Psoas muscle (tissue), 8 donors: ENCODE measurements at places on chromosomes 1 and 21. TPM values are rescaled to one million over a fixed set of nuclear protein-coding genes. Genes with fewer than 3 reads are reported as not detected.

The LMX1A gene
- 0.04 TPM for polyA plus RNA-seq

The SELL gene
- 0.35 TPM for polyA plus RNA-seq

The RYR2 gene
- polyA plus RNA-seq, result 0.06 TPM

The ATF3 gene
- polyA plus RNA-seq, result 6.6 TPM

The TBX15 gene
- polyA plus RNA-seq, result 105 TPM

The HPCA gene
- not detected for polyA plus RNA-seq

The OR2T29 gene
- polyA plus RNA-seq, result not detected

The GFI1 gene
- polyA plus RNA-seq, result 0.01 TPM

The RAB25 gene
- polyA plus RNA-seq, result 0.34 TPM

The KLHL21 gene
- 200 TPM for polyA plus RNA-seq

The ALPL gene
- 0.96 TPM for polyA plus RNA-seq

The GNAI3 gene
- 1.5 TPM for polyA plus RNA-seq

The SCCPDH gene
- polyA plus RNA-seq, result 28.3 TPM

The GNG4 gene
- polyA plus RNA-seq, result 0.04 TPM

DNA sequence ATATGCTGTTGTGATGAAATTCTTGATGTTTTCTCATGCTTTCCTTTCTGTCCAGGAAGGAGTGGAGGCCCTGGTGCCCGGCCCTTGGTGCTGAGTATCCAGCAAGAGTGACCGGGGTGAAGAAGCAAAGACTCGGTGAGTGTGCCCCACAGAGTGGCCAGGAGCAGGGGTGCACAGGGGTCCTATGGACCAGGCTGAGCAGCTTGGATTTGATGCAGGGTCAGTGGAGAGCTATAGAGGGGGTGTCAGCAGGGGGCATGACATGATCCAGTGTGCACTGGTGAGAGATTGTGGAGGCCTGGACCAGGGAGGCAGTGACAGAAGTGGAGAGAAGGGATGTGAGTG is 7.4 kb downstream of the PTPRF start:
- H3K27me3 ChIP-seq, result peaks cover under 1% of the 10 kb centered on the region
- no peak overlapping the region for H3K27ac ChIP-seq
- no peak overlapping the region for H3K4me3 ChIP-seq
- H3K4me1 ChIP-seq, result no peaks in the 10 kb centered on the region
- DNase-seq, result no peak

GRCh38 chr1:58324558-58324957 is 222.0 kb downstream of the OMA1 start:
- no peak for DNase-seq
- no peaks in the 10 kb centered on the region for H3K4me1 ChIP-seq

GRCh38 chr1:238964631-238965030 is 421.7 kb upstream of the CHRM3 start:
- H3K4me3 ChIP-seq, result no peak overlapping the region
- H3K27me3 ChIP-seq, result no peaks in the 10 kb centered on the region
- no peaks in the 10 kb centered on the region for H3K36me3 ChIP-seq
- H3K4me1 ChIP-seq, result no peaks in the 10 kb centered on the region

DNA sequence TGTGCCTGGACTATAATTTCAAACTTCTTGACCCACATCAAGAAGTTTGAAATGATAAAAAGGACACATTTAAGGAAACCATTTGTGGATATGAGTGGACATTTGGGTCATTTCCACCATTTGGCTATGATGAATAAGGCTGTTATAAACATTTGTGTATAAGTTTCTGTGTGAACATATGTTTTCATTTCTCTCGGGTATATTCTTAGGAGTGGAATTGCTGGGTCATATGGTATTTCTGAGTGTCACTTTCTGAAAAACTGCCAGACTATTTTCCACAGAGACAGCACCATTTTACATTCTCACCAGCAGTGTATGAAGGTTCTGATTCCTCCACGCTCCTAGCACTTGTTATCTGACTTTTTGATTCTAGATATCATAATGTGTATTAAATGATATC is 50.8 kb downstream of the GPR137B start:
- no peaks in the 10 kb centered on the region for H3K4me1 ChIP-seq
- no peak overlapping the region for H3K4me3 ChIP-seq
- H3K27me3 ChIP-seq, result no peaks in the 10 kb centered on the region
- no peak overlapping the region for H3K27ac ChIP-seq
- no peaks in the 10 kb centered on the region for H3K36me3 ChIP-seq

- H3K36me3 ChIP-seq, result peaks cover 32% of the 10 kb centered on the region
- no peak overlapping the region for H3K4me3 ChIP-seq
- no peaks in the 10 kb centered on the region for H3K27me3 ChIP-seq
These were observed 29.1 kb downstream of the SLC30A7 start for GRCh38 chr1:100924991-100925390.

- H3K4me3 ChIP-seq, result no peak overlapping the region
- H3K27me3 ChIP-seq, result peaks cover 38% of the 10 kb centered on the region
- H3K4me1 ChIP-seq, result no peaks in the 10 kb centered on the region
These were observed 104.9 kb upstream of the TMPRSS2 start for GRCh38 chr21:41612674-41613532.

GRCh38 chr1:201059401-201059800 is 35.9 kb upstream of the KIF21B start:
- DNase-seq, result no peak
- H3K27ac ChIP-seq, result no peak overlapping the region
- peaks cover 98% of the 10 kb centered on the region for H3K36me3 ChIP-seq
- H3K4me3 ChIP-seq, result no peak overlapping the region
- no peaks in the 10 kb centered on the region for H3K4me1 ChIP-seq
- H3K27me3 ChIP-seq, result no peaks in the 10 kb centered on the region

- no peaks in the 10 kb centered on the region for H3K27me3 ChIP-seq
- H3K36me3 ChIP-seq, result no peaks in the 10 kb centered on the region
- peak overlapping the region; percentile 38 for H3K27ac ChIP-seq
- H3K4me1 ChIP-seq, result peaks cover 22% of the 10 kb centered on the region
These were observed 89.8 kb downstream of the DHRS3 start for GRCh38 chr1:12528021-12528852.

DNA sequence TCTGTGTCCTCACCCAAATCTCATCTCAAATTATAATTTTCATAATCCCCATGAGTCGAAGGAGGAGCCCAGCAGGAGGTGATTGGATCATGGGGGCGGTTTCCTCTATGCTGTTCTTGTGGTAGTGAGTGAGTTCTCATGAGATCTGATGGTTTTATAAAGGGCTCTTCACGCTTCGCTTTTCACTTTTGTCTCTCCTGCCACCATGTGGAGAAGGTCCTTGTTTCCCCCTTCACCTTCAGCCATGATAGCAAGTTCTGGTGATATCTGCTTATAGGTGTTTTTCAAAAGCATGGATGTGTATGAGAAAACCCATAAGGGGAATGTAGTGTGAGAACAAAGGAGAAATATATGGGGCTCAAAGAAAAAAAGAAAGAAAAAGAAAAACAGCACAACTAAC is 405.9 kb upstream of the RGS18 start:
- H3K36me3 ChIP-seq, result no peaks in the 10 kb centered on the region
- no peak overlapping the region for H3K4me3 ChIP-seq
- no peak overlapping the region for H3K27ac ChIP-seq
- no peaks in the 10 kb centered on the region for H3K27me3 ChIP-seq
- H3K4me1 ChIP-seq, result no peaks in the 10 kb centered on the region

- peaks cover 59% of the 10 kb centered on the region for H3K4me1 ChIP-seq
- no peaks in the 10 kb centered on the region for H3K36me3 ChIP-seq
- no peaks in the 10 kb centered on the region for H3K27me3 ChIP-seq
- peak; percentile 94 for DNase-seq
These were observed 26.6 kb downstream of the DHRS3 start for GRCh38 chr1:12591267-12591938.

- no peaks in the 10 kb centered on the region for H3K36me3 ChIP-seq
- peak overlapping the region; percentile 23 for H3K27ac ChIP-seq
- H3K4me1 ChIP-seq, result peaks cover 18% of the 10 kb centered on the region
- H3K27me3 ChIP-seq, result no peaks in the 10 kb centered on the region
- no peak for DNase-seq
These were observed 13.2 kb downstream of the PPP1R12B start for GRCh38 chr1:202361701-202362100.

DNA sequence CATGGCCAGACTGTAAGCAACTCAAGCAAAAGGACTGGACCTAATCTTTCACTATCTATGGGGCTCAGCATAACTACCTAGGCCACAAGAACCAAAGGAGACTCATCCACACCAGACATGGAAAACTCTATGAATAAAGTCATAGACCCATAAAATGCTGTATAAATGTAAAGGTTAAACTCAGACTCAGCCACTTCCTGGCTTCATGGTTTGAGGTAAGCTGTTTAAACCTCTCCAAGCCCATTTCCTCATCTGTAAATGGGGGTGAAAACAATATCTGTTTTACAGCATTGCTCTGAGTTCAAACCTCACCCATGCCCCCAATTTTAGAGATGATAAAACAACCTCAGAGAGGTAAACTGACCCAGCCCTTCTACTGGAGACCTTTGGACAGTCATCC is 4.0 kb upstream of the SMIM12 start:
- H3K27ac ChIP-seq, result no peak overlapping the region
- no peak for DNase-seq
- no peak overlapping the region for H3K4me3 ChIP-seq
- H3K27me3 ChIP-seq, result no peaks in the 10 kb centered on the region
- H3K4me1 ChIP-seq, result peaks cover 6% of the 10 kb centered on the region

DNA sequence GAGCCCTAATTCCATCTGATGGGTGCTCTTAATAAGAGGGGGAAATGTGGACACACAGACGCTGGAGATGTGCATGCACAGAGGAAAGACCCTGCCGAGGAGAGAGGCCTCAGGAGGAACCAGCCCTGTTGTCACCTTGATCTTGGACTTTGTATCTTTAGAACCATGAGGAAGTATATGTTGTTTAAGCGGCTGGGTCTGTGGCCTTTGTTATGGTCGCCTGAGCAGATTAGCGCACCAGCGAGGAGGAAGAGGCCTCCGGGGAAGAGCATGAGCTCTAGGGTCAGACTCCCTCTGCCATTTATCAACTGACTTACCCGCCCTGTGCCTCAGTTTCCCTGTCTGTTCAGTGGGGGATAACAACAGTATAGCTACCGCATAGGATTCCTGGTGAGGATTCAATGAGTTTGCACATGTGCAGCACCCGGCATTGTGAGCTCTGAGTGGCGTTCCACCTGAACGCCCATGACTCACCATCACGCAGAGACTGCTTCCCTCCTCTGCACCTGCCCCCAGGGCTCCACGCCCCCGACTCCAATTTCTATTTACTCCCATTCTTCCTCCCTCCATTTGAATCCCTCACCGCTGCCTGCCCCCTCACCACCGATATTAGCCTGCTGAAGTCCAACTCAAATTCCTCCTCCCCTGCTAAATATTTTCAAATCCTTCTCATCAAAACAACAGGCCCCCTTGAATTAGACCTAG is 67.2 kb downstream of the ATP5PO start:
- peak overlapping the region; percentile 30 for H3K27ac ChIP-seq
- DNase-seq, result no peak
- no peaks in the 10 kb centered on the region for H3K27me3 ChIP-seq
- peaks cover 7% of the 10 kb centered on the region for H3K4me1 ChIP-seq

- DNase-seq, result no peak
- peaks cover 47% of the 10 kb centered on the region for H3K4me1 ChIP-seq
- no peak overlapping the region for H3K27ac ChIP-seq
These were observed 165.8 kb downstream of the NFIA start for GRCh38 chr1:61247881-61248752.

GRCh38 chr21:36483095-36483494 is 3.2 kb upstream of the CLDN14 start:
- peaks cover 3% of the 10 kb centered on the region for H3K4me1 ChIP-seq
- H3K36me3 ChIP-seq, result no peaks in the 10 kb centered on the region
- no peak overlapping the region for H3K4me3 ChIP-seq
- H3K27ac ChIP-seq, result no peak overlapping the region
- H3K27me3 ChIP-seq, result no peaks in the 10 kb centered on the region

DNA sequence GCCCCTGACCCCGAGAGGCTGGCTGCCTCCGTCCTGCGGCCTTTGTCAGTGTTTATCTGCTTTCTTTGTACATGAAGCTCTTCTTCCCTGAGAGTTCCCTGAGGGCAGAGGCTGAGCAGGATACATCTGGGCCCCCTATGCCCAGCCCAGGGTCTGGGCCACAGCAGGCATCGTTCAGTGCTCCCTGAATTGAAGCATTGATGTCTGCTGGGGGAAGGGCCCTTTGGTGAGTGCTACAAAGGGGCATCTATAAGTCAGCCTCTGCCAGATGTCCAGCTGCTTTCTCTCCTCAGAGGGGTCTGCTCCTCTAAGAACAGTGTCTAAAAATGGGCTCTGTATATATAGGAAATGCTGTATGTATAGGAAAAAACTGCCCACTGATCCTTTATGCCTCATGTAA is 2.1 kb downstream of the HEYL start:
- DNase-seq, result no peak
- H3K4me1 ChIP-seq, result peaks cover 7% of the 10 kb centered on the region
- H3K27me3 ChIP-seq, result no peaks in the 10 kb centered on the region
- H3K4me3 ChIP-seq, result peak overlapping the region; percentile 70

DNA sequence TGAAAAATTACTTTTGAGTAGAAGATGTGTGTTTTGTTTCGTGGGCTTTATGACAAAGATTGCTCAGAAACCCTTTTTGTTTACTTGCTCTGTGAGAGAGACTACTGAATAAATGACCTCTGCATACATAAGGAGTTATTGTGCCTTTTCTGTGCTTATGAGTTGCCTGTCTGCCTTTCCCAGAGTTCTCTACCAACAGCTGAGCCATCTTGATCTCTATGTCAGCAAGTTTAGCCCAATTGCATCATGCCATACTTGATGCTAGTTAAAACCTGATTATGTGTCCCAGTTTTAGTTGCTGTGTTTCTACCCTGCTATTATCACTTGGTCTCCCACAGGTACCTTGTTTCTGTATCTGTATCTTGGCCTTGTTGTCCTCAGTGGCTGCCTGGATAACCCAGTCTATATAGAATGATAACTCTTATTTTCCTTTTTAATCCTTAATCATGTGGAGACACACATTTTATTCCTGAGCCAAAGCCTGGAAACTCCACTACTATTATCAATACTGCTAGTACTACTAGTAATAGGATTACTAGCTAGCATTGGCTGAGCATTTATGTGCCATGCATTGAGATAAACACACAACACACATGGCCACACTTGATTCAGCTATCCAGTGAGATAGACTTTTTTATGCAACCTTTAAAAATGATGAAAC is 28.7 kb upstream of the GNG12 start:
- no peaks in the 10 kb centered on the region for H3K27me3 ChIP-seq
- DNase-seq, result no peak
- no peak overlapping the region for H3K27ac ChIP-seq
- H3K36me3 ChIP-seq, result no peaks in the 10 kb centered on the region
- H3K4me1 ChIP-seq, result peaks cover 6% of the 10 kb centered on the region

DNA sequence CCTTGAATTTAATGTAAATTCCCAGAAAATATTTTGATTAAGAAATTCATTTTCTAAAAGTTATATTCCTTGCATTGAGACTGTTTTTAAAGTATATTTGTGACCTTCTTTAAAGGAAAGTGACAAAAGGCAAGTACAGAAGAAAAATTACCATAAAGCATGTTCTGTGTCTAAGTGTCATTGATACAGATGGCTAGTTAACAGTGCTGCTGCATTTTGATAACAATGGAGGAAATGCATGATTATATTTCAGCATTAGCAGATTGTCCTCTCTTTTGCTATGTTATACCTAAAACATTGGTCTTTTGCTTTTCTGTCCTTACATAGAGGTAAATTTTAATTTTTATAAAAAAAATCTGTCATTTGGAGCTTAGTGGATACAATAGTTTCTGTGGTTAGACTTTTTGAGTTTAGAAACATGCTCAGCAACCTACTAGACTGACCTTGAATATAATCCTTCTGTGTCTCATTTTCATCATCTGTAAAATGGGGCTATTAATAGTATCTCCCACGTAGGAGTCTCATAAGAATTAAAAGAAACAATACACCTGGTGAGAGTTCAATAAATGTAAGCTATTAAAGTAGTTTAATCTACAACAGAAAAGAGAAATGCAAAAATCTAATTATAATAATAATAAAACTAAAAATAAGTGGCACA is 51.1 kb upstream of the RGS21 start:
- no peak overlapping the region for H3K27ac ChIP-seq
- no peaks in the 10 kb centered on the region for H3K36me3 ChIP-seq
- H3K27me3 ChIP-seq, result no peaks in the 10 kb centered on the region
- no peaks in the 10 kb centered on the region for H3K4me1 ChIP-seq

GRCh38 chr21:17454315-17455027 is 58.4 kb upstream of the CXADR start:
- H3K36me3 ChIP-seq, result no peaks in the 10 kb centered on the region
- no peaks in the 10 kb centered on the region for H3K4me1 ChIP-seq
- H3K4me3 ChIP-seq, result no peak overlapping the region
